ENCODE measurements at places on chromosomes 4 and X.
A peak's percentile ranks its signal among the peaks of the same experiment; 100 is the strongest.

GRCh38 chr4:72312032-72312650 is 256.9 kb downstream of the ADAMTS3 start:
- no peak for DNase-seq

GRCh38 chrX:1661048-1661921 is 46.4 kb downstream of the ASMT start:
- DNase-seq, result peak; percentile 79

GRCh38 chrX:43717161-43717560 is 61.1 kb downstream of the MAOA start:
- DNase-seq, result no peak

DNA sequence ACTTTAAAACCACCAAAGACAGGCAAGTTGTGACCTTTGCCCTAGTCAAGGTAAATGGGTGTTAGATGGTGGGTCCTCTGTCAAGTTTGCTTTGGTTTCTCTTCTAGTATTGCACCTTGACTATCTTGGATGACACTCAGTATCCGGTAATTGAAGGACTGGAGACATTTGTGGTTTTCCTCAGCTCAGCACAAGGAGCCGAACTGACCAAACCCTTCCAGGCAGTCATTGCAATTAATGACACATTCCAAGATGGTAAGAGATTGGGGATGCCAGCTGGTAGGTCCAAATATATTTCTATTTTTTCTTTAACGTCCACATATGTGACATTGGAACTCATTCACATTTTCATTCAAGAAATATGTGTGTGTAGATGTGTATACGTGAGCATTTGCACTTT is 69.3 kb upstream of the ANXA3 start:
- no peak for DNase-seq
